ENCODE measurements at places on chromosomes 16 and 17.
A peak's percentile ranks its signal among the peaks of the same experiment; 100 is the strongest.

- no peak for DNase-seq
These were observed 205.1 kb upstream of the MAF start for GRCh38 chr16:79805621-79806020.

- DNase-seq = no peak
These were observed 44.5 kb downstream of the MEAK7 start for GRCh38 chr16:84459941-84460405.

- no peak for DNase-seq
These were observed 2.2 kb downstream of the SDK2 start for GRCh38 chr17:73641826-73642600.

- DNase-seq = no peak
These were observed 1.8 kb downstream of the SLC6A2 start for GRCh38 chr16:55657616-55658015.

GRCh38 chr17:1150863-1151600, 28.7 kb downstream of the ABR start:
- DNase-seq = no peak

DNA sequence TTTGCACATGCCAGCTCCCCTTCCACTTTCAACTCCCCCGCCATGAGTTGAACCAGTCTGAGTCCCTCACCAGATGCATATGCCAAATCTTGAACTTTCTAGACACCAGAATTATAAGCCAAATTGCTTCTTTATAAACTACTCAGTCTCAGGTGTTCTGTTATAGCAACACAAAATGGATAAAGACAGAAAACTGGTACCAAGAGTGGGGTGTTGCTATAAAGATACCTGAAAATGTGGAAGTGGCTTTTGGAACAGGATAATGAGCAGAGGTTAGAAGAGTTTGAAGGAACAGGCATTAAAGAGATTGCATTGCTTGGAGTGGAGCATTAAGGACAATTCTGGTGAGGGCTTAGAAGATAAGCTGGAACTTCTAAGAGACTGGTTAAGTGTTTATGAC, 17.2 kb upstream of the CACNG5 start:
- no peak for DNase-seq

DNA sequence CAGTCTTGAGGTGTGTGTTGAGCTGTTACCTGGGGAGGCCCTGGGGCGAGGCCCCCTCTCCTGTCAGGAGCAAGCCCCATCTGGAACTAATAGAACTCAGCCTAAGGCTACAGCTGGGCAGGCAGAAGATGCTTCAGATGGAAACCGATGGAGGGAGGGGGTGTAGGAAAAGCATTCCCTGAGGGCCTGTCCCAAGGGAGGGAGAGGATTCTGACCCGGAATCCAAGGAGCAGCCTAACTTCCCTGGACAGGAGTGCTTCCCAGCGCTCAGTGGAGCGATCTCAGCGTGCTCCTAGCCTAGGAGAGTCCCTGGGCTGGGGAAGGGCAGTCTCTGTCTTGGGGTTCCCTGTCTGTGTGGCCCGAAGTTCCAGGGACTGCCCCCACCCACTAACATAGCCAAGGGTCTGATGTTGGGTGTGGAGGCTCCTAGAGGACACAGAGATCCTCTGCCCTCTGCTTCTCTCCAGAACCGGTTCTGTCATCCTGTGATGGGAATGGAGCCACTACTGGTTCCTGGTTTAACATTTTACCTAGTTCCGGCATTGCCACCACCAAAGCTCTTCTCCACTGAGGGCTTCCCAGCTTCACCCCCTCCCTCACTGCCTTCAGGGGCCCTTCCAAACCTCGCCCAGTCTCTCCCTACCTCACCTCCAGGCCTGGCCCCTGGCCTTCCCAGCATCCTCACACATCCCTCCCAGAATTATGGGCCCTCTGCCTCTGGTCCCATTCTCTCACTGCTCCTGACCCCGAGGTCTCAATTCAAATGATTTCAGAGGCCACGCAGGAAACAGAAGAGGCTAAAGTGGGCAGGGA, 58.7 kb downstream of the RTN4RL1 start:
- no peak for DNase-seq

DNA sequence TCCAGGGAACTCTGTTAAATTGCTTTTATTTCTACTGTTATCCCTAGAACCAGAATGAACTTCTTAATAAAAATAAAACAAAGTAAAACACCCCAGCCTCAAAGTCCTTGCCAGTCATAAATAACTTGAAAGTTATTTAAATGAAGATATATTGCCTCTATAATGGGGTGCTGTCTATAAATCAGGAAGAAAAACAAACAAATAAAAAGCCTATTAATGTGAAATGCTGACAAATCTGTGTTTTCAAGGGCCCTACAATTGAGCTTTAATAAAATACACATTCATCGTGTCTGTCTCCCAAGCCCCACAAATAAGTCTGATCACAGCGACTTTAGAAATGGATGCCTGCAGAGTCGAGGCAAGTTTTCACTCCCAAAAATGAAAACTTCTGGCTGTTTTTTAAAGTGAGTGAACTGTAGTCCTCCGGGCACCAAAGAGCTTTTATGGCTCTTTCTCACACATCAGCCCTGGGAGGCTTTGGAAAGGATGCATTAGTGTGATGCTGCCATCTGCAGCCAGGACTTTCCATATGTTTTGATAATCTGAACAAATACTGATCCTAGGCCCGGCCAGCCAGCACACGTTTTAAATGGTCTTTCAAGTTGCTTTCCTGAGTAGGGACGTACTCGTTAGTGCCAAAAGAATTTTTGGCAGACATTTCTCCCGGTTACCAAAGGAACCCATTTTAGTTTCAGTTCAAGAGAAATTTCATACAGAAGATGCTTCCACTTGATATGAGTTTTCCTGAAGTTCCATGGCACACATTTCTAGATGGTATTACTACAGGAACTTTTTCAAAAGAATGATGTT, 16.3 kb downstream of the NACA2 start:
- DNase-seq = peak; percentile 16

GRCh38 chr16:87027056-87027616, 290.1 kb downstream of the C16orf95 start:
- no peak for DNase-seq

GRCh38 chr16:78993346-78993745, 607.2 kb downstream of the MAF start:
- DNase-seq = no peak

DNA sequence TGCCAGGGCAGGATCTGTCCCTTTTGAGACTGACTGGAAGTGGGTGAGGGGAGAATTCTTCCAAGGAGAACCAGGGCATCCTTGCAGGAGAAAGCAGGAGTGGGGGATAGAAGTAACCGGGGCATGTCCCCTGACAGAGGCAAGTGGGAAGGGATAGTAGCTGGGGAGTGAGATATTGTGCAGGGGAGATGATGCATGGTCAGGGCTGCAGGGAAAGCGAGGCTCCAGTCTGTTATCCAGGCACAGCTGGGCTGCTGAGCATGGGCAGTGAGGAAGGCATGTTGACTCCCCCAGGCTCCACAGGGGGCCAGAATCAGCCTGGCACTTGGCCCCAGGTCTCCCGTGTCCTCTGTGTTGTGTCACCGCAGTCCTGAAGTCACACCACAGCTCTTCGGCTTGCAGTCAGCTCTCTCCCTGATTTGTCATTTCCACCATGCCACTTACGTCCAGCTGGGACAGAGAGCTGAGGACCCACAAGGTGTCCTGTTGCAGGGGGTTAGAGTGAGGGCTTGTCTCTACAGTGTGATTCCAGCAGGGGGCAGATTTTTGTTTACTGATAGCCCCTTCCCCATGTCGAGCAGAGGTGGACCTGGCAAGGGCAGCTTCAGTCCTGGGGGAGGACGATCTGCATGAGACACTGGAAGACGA, 40.9 kb downstream of the B9D1 start:
- DNase-seq = no peak

DNA sequence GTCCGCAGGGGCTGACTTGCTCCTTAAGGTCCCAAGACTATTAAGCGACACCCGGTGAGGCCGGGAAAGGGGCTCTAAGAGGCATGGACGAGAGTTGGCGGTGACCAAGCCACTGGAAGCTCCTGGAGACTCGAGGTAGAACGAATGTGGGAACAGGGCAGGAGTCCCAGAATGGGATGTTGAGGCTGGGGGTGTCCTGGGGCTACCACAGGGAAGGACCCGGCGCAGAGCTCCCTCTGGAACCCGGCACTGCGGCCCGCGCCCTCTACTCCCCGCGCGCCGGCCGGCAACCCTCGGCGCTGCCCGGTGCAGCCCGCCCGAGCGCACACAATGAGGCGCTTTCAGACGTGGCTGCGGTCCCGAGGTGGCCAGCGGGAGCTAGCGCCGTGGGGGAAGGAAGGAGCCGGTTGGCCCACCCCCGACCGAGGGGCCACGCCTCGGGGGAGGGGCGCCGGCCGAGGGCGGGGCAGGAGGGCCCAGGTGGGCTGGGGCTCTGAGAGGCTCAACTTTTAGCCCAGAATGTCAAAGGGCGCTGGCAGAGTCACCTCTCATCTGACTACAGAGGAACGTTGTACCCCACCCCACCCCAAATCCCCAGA, at the start of gene CHST6:
Gene CHST6 (minus strand): TSS at position 366 of the 599 bp plus-strand sequence. CDS start 15,613 bp downstream, outside the sequence.
- no peak for DNase-seq

GRCh38 chr16:3042376-3042775, 4.0 kb upstream of the MMP25 start:
- no peak for DNase-seq

- DNase-seq = no peak
These were observed 44.3 kb upstream of the CHMP6 start for GRCh38 chr17:80947200-80947940.

DNA sequence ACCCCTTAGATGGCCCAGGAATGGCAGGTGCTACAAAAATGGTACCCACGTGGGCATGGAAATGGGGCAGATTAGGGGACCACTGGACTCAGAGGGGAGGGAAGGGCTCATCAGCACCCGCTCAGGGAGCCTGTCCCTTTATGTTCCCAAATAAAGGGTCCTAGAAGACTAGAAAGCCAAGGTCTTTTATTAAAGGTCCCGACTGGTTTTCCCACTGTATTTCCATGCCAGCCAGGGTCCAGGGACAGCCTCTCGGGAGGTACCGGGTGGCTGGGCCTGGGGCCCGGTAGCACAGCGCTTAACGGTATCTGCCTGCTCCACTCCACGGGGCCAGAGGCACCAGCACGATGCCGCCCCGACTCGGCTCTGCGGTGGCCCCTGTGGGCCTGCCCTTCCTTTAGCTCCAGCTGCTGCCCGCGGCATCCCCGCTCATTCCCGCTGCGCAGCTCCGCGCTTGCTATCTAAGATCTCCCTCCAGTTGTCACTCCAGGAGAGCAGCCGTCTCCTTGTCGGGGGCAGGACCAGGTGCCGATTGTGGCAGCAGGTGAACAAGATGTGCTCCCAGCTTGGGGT, 1.4 kb downstream of the NT5C start:
- DNase-seq = no peak

DNA sequence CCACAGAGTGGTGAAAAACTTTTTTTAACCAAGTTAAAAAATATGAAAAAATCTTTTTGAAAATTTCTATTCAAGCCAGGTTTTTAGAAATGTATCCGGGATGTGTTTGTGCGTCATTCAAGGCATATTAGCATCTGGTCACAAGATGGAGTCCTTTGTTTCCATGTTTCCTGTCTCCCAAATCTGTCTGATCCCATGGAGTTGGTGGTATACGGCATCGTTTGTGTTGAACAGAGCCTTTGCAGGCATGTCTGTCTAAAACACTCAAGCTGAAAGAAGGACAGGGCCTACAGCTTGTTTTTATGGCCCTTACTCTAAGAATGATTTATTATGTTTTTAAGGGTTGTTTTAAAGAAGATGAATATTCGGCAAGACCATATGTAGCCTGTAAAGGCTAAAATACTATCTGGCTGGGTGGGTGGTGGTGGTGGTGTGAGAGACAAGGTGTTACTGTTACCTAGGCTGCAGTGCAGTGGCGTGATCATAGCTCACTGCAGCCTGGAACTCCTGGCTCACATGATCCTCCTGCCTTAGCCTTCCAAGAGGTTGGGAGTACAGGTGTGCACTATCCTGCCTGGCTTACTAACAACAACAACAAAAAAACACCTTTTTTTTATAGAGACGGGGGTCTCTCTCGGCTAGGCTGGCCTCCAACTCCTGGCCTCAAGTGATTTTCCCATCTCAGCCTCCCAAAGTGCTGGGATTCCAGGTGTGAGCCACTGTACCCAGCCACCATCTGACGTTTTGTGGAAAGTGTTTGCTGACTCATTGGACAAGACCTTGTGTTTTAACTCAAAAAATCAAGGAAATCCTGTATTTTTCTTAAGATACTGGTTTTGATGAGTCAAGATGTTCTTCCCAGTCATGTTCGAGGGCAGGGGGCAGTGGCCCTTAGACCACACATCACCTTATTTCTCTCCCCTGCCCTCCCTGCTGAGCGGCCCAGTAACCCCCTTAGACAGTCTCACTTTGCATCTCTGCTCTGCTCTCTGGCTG, 52.2 kb downstream of the NDE1 start:
- DNase-seq = no peak

All from H54 (cell line).